ENCODE measurements at places on chromosomes 12 and 14.

DNA sequence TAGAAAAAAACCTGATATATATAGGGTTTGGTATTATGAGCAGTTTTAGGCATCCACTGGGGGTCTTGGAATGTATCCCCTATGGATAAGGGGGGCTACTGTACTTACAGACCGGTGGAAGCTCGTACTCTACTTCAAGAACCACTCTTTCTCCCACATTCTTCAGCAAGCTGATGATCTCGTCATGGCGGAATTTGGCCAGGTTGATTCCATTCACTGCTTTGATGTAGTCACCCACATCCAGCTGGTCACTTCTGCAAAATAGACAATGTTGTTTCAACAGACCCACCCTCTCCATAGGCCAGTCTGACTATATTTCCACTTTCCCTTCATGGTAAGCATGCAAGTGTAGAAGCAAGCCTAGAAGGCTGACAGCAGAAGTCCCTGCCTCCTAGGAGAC, 139.9 kb downstream of the GRIP1 start:
- DNase-seq = no peak

GRCh38 chr12:13941258-13942249, 39.8 kb downstream of the GRIN2B start:
- DNase-seq = no peak

- DNase-seq = no peak
Measured at GRCh38 chr12:96120359-96121100, 73.6 kb upstream of the ELK3 start.

- DNase-seq = no peak
Measured at GRCh38 chr12:107418981-107419380, 266.6 kb upstream of the PWP1 start.

DNA sequence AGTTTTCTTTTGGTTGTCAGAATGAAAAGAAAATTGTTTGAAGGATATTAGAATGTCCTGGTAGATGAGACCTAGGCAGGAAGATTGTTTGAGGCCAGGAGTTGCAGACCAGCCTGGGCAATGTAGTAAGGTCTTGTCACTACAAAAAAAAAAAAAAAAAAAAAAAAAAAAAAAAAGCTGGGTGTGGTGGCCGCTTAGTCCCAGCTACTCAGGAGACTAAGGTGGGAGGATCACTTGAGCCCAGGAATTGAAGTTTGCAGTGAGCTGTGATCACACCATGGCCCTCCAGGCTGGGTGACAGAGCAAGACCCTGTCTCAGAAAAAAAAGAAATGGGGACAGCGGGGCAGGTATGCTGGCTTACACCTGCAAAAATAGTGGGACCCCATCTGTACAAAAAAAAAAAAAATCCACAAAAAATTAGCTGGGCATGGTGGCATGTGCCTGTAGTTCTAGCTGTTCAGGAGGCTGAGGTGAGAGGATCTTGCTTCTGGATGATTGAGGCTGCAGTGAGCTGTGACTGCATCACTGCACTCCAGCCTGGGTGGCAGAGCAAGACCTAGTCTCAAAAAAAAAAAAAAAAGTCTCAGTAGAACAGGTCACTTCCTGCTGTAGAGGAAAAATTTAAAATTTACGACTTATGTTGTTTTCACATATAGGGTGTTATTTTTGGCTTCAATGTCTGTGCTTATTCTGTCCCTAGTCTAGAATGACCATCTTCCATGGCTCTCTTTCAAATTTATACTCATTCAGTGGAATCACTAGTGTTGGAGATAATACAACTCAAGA, 70.7 kb downstream of the PPHLN1 start:
- no peak for DNase-seq

All from stimulated activated CD8-positive, alpha-beta memory T cell treated with anti-CD3 and anti-CD28 coated beads, Interleukin-7, amount 100 ng/mL, for 1 hour (primary cell).